ENCODE measurements at places on chromosomes 12 and 14.

DNA sequence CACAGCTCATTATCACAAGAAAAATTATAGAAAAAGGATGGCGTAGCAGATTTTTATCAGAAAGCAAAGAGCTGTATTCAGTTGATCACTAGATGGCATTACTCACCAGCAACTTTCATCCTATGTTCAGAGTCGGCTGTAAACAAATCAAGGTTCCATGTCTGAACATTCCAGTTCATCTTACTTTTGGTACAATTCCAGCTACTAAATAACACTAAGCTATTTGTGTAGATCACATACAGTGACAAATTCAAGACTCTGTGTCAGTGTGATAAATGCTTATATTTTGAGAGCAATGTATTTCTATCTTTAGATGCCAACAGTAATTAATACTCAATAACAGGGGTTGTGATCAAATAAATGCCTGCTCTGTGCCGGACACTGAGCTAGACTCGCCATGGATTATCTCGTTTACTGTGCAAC is 30.1 kb downstream of the NRDE2 start:
- no peak for DNase-seq

GRCh38 chr14:103558071-103558882 is 4.2 kb downstream of the BAG5 start:
- DNase-seq, result no peak

DNA sequence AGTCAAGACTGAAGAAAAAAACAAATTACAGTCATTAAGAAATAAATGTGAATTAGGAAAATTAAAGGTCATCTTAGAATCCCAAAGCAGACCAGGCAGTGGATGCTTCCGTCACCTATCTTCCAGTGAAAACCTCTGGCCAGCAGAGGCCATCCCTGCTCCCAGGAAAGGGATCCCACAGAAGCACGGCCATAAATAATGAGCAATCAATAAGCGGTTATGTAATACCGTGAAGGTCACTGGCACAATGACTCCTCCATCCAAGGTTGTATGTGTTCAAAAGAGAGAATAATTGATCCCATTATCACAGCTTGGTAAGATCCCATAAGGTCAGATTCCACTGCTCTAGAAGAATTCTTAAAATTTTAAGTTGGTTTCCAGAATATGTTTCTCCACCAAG is 85.7 kb downstream of the PPP2R5E start:
- DNase-seq, result no peak

GRCh38 chr14:89549381-89550125 is 132.5 kb upstream of the FOXN3 start:
- no peak for DNase-seq

GRCh38 chr12:122072031-122072970 is 6.3 kb upstream of the MLXIP start:
- DNase-seq, result no peak

DNA sequence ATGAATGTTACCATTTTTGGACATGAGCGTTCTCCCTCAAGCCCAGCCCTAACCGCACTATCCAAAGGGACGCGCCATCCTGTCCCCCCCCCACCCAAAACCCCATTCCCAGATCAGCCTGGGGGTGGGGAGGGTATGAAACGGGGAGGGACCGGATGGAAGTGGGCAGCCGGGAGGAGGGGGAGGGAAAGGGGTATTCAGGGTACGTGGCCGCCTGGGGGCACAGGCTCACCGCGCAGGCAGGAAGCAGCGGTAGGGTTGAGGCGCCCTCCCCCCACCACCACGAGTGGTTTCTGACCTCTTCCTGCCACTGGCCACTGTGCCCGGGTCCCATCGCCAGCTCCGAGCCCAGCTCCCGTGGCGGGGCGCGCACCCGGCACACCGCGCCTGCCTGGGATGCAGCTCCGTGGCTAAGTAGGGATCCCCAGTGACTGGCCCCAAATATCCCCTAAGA is 1.4 kb downstream of the ACTN1 start:
- peak; percentile 62 for DNase-seq

GRCh38 chr12:39389399-39390150 is 53.3 kb downstream of the KIF21A start:
- DNase-seq, result no peak

DNA sequence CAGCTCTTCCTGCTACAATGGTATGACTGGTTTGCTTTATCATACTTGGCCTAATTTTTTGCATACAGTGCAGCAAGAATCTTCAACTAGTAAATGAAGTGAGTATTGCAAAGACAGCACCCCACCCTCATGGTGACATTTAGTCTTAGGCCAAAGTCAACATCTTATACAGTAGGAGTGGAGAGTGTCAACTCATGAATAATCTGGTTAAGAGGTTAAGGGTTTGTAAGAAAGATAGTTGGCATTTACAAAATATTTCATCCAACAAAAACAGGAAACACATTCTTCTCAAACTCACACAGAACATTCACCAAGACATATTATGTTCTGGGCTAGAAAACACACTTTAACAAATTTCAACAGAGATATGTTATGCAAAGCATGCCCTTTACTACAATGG is 2.2 kb upstream of the OAS1 start:
- no peak for DNase-seq

DNA sequence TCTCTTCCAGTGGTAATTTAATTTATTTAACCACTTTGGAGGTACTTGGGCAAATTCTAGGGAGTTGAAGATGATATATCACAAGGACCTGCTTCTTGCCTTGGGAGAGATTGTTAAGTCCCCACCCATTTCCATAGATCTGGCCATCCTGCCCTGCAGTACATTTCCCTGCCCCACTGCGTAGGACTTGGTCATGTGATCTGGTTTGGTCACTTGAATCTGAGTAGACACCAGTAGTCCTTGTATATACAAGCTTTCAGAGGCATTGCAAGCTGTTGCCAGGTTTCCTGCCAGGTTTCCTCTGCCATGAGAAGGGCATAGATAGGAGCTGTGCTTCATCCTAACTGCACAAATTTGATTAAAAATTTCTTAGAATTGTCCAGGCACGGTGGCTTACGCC is 200.0 kb downstream of the ADAMTS20 start:
- no peak for DNase-seq

DNA sequence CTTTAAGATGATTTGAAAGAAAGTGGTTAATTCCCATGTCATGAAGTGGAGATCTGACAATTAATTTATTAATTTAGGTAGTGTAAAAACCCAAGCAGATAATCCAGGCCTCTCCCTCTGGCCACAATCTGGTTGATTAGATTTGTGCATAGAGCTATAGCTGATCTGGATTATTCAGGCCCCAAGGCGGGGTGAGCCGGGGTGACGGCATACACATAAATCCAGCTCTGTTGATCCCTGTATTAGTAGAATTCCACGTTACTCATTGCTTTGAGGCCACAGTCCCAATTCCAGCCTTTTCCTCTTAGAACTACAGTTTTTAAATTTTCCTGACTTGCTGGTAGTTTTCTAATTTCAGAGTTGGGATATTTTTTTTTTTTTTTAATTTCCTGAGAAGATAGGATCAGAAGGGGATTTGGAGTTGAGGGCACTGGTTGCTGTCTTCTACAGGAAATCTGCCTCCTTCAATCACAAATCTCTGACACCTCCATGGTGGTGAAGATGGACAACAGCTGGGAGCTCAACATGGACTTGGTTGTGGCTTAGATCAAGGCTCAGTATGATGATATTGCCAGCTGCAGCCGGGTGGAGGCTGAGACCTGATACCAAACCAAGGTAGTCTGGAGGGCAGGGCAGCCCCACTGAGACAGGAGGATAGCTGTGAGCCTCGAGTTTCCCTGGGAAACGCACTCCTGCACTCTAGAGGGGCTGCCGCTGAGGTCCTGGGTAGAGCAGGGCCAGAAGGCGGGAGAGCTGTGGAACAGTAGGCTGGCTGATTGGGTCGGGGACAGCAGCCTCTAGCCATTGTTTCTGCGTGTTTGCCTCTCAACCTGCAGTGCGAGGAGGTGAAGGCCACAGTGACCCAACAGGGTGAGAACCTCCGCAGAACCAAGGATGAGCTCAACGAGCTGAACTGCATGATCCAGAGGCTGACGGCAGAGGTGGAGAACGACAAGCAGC is 19.4 kb downstream of the KRT85 start:
- DNase-seq, result no peak

DNA sequence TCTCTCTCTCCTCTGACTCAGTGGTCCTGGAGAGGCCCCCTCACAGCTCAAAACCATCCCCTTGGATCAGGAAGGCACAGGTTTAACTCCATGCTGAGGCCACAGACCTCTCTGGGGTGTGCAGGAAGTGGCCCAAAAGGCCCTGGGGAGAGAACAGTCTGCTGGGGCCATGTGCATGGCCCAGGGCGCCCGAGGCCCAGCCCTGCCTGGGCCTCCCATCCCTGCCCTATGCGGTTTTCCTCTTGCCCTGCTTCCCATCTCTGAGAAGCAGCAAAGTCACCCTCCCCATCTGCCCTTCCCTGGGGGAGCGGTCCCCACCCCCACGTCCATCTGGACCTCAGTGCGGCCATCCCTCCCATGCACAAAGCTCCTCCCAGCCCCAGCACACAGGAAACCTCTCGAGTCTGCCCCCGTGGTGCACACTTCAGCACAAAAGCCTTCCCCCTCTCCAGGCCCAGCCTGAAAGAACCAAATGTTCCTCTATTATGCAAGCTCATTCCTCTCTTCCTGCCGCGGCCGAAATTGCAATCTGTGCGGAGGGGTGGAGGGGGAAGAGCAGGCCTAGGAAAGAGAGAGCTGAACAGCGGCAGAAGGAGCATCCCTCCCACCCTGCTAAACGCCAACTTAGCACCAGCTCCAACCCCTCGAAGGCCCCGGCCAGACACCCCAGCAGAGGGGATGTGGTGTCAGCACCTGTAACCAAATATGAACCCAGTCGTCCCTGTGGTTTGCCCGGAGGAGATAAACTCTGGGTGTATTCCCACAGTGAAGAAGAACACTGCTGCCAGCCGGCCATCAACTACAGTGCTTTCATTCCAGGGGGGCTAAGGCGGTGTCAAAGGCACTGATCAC is 108.5 kb downstream of the SCARB1 start:
- peak; percentile 44 for DNase-seq

DNA sequence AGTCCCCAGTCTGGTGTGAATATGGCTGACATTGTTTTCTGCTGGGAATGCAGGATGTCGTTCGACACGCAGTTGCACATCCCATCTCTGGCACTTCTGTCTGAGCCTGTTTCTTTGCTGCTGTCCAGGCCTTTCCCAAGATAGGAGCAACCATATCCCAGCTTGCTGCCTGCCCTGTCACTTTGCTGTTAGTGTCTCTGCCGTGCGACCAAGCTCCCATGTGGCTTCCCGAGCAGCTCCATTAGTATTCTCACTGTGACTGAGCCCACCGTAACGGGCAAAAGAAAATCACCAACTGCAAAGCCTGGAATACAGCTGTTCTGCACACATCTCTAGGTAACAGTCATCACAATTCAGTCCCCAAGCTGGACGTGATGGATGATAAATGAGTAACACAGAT is 66.0 kb upstream of the CPSF6 start:
- DNase-seq, result no peak
